Kidney (tissue), 22 donors: ENCODE measurements at places on chromosomes 12 and 14. TPM values are rescaled to one million over a fixed set of nuclear protein-coding genes. Genes with fewer than 3 reads are reported as not detected.

The ZCRB1 gene
- polyA plus RNA-seq: 87.5 TPM

The PXMP2 gene
- 90.9 TPM for polyA plus RNA-seq

The PAPLN gene
- polyA plus RNA-seq: 19.1 TPM

The FOXA1 gene
- not detected for polyA plus RNA-seq

The MIPOL1 gene
- 4.4 TPM for polyA plus RNA-seq

The LHX5 gene
- polyA plus RNA-seq: not detected

The UTP20 gene
- polyA plus RNA-seq: 2.5 TPM

The RNF34 gene
- 18.8 TPM for polyA plus RNA-seq

The OR4Q2 gene
- polyA plus RNA-seq: not detected

DNA sequence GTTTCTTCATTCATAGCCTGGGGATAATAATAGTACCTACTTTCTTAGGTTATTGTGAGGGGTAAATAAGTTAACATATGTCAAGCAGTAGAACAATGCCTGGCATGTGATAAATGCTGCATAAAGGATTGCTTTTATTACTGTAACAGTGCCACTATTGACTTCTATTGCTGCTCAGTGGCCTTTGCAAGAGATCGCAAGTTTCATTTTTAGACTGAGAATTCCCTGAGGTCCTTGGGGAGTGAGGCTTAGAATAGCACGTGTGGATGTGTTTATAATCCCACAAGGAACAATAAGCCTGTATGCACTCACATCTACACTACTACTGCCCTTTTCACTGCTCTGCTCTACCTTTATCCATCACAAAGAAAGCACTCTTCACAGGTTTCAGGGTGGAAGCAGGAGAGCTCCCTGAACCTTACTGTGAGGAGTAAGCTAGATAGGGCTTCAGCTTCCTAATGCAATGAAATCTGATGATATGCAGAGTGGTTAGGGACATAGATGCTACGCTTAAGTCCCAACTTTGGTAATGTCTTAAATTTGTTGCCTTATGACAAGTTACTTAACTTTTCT lies 302.6 kb downstream of the SNAPC1 start:
- DNase-seq: no peak

- DNase-seq: no peak
These were observed 211.8 kb downstream of the ANO2 start for GRCh38 chr12:5733136-5733755.

DNA sequence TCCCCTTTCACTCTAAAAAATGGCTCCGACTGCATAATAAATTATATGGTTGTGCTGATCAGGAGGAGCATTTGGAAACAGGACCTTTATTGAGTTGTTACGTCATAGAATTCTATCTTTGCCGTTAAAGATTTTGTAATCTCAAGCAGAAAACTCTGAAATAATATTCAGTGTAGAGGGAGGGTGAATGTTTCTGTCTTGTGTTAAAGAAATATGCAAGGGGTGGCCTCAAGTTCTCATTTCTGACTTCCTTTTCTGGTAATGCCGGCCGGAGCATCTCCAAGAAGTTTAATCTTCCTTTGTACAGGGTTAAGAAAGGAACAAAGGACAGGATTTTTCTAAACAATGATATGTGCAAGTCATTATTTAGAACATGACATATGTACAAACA lies 165.1 kb downstream of the SLC38A4 start:
- no peak for DNase-seq

- DNase-seq: no peak
These were observed 61.8 kb upstream of the ATP2B1 start for GRCh38 chr12:89770391-89770790.

GRCh38 chr14:26636561-26636960 lies 38.7 kb upstream of the NOVA1 start:
- DNase-seq: no peak

DNA sequence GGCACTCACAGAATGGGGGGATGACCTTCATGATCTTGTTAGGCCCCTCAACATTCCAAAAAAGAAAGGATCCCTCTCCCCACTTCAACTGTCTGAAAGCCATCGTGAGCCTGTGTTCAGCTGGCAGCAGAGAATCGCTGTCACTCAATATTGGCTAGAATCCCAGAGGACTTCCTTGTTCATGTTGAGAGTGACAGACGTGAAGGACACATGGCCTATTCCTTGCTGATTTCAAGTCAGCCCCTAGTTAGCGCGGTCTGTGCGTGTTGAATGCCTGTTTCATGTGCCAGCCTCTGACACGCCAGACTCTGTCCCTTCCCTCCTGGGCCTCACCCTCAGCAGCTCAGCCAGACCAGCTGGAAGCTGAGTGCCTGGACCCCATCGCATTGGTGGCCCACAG lies 43.1 kb downstream of the DNAH10 start:
- no peak for DNase-seq

DNA sequence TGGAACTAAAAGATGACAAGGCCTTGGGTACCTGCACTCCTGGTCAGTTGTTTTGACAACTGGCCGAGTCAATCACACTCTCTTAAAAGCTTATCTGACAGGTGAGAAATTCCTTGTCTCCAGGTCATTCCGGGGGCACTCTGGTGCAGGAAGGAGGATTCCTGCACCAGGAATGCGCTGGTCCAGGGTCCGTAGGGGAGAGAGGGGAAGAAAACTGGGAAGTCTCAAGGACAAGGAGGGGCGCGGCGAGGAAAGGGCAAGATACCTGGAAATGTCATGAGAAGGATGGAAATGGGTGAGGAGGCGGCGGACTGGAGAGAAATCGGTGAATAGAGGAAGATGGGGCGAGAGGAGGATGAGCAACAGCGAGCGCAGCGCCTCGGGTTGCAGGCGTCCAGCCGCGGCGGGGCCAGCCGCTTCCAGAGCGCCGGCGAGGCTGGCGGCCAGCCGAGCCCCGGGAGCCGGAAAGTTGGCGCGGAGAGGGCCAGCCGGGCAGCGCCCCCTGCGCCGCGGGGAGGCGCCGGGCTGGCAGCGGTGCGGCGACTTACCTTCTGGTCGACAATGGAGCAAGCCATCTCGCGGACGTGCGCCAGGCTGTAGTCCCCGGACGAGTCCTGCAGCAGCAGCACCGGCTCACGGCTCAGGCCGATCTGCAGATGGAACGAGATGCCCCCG lies 809 bp downstream of the PRKD1 start:
- DNase-seq: peak; percentile 69

- no peak for DNase-seq
These were observed 143.1 kb upstream of the HMGA2 start for GRCh38 chr12:65681226-65681625.

GRCh38 chr14:82060219-82060618 lies 526.6 kb upstream of the SEL1L start:
- no peak for DNase-seq

DNA sequence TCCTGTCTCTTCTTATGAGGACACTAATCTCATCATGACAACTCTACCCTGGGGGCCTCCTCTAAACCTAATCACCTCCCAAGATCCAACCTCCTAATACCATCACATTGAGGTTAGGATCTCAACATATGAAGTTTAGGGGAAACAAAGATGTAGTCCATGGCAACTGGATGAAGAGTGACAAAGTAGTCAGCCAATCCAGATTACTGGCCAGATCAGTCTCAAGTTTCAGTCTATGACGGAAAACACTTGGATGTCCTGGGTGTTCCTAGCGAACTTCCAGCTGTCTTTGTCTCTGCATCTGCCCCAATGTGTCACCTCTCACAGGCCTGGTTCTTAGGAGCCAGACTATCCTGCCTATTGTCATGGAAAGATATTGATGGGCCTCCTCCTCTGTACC lies 630.8 kb downstream of the AACS start:
- DNase-seq: no peak

GRCh38 chr12:64733857-64734256 lies 25.3 kb downstream of the GNS start:
- DNase-seq: no peak

GRCh38 chr14:61582815-61583214 lies 112.5 kb upstream of the HIF1A start:
- no peak for DNase-seq

DNA sequence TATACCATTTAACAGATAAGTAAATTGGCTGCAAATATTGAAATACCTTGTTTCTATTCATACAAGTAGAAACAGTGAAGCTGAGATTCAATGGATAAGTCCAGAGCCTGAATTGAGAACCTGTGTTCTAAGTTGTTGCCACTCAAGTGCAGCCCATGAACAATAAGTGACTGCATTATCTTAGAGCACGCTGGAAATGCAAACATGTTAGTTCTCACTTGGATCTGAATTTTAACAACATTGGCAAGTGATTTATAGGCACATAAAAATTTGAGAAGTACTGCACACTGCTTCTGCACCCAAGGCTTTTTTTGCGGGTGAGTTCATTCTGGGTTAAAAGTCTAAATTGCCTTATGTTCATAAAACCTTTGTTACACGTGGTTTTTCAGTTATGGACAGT lies 484.3 kb downstream of the NAV3 start:
- no peak for DNase-seq

DNA sequence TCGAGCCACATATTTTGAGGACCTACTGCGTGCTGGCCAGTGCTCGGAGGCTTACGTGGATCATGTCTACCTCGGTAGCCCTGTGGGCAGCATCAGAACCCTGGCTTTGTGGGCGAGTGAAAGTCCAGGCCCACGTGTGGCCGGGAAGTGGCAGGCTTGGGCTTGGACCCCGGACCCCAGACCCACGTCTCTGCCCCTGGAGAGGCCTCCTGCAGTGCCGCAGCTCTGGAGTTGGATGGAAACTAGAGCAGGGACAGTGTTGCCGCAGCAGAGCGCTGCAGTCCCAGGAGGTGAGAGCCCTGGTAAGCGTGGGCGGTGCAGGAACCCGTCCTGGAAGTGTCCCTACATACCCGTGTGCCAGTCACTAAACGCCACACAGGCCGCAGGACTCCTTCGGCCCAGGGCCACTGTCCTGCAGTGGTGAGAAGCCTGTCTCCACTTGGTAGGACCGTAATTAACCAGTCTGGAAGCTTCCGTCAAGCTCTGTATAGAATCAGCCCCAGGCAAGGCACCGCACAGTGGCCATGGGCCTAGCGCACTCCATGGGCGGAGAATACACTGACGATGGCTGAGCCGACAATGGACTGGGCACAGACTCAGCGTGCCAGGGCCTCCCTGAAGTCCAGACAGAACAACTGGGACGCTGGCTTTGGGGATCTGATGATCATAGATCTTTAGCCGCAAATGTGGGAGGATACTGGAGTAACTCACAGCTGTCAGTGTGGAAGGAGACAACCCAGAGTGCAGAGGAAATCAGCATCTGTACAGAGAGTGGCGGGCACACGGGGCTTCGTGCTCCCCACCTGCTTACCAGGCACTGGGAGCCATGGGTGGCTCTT lies 219.5 kb downstream of the KIF26A start:
- DNase-seq: no peak

- DNase-seq: no peak
These were observed 1.4 kb upstream of the ACSM4 start for GRCh38 chr12:7302266-7302986.

DNA sequence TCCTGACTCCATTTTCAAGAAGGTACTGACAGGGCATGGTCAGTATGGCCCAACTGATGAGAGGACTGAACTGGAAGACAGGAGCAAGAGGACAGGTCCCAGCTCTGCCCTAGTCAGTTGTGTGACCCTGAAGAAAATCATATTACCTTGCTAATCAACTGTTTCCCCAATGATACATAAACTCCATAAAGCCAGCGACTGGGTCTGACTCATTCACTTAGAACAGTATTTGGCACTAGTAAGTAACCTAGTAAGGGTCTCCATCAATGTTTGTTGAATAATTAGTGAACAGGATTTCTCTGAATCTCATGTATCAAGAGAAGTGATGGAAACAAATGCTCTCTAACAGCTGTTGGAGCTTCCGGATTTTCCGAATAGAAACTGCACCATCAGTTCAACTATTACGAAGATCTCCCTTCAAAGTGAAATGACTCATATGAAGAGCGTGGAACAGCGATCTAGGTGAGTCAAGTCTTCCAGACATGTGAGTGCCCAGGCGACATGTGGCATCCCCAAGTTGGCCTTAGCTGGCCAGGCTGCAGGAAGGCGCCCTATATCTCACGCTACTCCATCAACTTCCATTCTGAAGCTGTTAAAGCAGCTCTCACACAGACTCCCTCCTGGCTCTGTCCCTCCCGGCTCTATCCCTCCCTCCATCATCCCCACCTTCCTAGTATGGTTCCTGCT lies 94.5 kb downstream of the TTC7B start:
- DNase-seq: no peak

DNA sequence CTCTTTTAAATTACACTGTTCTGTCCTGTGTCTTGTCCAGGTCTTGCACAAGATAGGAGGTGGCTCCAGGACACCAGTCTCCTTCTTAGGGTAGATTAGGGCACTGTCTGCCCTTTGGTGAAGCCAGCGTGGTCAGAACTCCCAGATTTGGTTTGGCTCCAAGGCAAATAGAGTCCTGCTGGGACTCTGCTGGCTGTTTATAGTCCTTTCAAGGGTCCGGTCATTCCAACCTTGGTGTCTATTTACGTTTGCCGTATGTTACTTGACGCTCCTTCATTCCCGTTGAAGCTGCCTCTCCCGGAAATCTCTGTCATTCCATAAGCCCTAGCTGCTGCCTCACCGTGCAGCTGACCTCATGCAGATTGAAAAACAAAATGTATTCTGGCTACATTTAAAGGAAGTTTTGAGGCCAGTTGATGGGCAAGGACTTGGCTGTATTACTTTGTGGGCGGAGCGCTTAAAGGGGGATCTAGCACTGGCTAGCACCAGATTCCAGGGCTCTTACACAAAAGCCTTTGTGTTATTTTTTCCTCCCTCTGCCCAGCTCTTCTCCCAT lies 180.6 kb downstream of the AKAP6 start:
- DNase-seq: peak; percentile 60
